ENCODE measurements at places on chromosomes 16 and 17.

- peak; percentile 74 for DNase-seq
These were observed 879 bp downstream of the SLFN5 start for GRCh38 chr17:35243561-35244340.

GRCh38 chr16:11016993-11017392 lies 72.6 kb downstream of the CLEC16A start:
- no peak for DNase-seq

- DNase-seq: no peak
These were observed 81.3 kb downstream of the COX10 start for GRCh38 chr17:14150619-14151018.

DNA sequence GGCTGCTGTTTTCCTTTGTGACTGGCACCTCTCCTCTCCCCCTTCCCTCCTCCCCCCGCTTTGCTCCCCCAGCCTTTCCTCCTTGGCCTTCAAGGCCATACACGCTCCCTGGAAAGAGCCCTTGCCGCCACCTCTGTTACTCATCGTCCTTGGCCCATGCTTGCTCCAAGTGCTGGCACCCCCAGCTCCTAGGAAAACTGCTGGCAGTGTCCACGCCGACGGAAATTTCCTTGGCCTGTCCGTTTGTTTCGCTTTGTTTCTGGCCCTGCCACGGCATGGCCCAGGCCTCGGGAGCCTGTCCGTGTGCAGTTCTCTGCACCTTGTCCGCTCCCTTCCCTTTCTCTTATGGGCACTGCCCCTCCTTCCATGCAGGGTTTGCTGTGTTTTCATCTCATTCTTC lies 18.0 kb downstream of the CA5A start:
- DNase-seq: no peak

- DNase-seq: no peak
These were observed 5.5 kb upstream of the NCBP3 start for GRCh38 chr17:3851461-3852100.

- no peak for DNase-seq
These were observed 192.0 kb upstream of the ERCC4 start for GRCh38 chr16:13727943-13728342.

- DNase-seq: no peak
These were observed 2.1 kb downstream of the MYH2 start for GRCh38 chr17:10547351-10547750.

GRCh38 chr17:47318197-47318918 lies 5.4 kb upstream of the EFCAB13 start:
- no peak for DNase-seq

GRCh38 chr17:15882058-15882720 lies 62.7 kb upstream of the ADORA2B start:
- DNase-seq: peak; percentile 37
